NCI-H187 treated with DMSO at 0.1 percent for 48 hours (cell line): ENCODE measurements at places on chromosomes 3 and 15.

DNA sequence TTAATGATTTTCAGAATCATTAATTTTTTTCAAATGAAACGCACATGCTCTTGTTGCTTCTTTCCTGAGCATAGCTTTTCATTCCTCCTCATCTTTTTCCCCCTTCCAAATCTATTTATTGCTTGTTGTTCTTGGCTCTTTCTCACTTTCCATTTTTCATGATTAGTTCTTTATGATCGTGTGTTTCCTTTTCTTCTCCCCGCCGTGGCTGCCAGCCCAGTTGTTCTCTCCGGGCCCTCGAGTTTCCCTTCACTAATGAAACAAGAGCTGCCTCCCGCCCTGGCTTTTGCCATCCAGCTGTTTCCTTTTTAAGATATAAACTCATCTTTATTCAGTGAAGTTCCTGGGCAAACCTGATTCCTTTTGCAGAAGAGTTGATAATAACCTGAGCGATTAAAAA, 170.2 kb upstream of the NR2F2 start:
- DNase-seq = no peak

DNA sequence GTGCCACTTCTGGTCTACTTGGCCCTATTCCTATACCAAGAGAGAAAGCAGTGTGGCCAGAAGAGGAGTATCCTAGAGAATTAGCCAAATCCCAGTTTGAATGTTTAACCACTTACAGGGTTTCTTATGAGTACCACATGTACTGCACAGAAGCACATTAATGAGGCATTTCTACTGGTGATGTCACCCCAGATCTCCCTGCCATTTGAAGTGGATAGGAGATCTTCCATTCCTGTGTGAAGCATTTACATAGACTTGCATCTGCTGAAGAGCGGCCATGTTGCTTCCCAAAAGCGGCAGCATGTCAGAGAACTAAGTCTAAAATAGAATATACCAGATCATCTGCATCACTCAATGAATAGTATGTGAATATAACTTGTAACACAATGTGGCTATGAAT, 108.4 kb upstream of the TUSC7 start:
- DNase-seq = no peak

- no peak for DNase-seq
These were observed 22.2 kb downstream of the NXPE3 start for GRCh38 chr3:101801174-101801573.

DNA sequence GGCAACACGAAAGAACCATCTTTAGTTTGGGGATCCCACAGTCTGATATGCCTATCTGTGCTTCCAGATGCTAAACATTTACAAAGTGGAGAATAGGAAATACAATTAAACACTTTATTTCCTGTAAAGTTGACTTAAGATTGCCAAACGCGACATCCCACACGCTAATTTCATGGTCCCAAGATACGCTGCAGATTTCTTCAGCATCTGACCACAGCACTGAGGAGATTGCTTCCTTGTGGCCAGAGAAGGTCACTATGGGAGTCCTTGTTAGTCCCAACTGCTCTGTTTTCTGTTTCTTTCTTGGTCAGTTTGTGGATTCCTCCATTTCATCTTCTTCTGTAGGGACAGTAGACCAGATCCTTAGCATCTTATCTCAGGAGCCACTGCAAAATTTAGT, 43.3 kb downstream of the ASB7 start:
- DNase-seq = no peak

DNA sequence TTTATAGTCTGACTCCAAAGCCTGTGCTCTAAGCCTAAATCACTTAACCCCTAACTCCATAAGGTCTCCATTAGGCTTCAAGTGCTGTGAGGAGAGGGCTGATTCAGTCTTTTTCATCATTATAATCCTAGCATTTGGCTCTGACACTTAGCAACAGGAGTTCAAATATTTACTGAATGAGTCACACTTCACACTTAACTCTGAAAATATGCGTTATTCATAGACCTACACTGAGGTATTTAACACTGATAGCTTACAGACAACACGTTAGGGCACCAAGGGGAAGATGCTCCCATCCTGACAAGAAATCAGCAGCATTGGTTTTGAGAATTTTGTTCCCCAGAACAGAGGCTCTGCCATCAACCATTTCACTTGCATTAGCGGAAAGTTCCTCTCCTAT, 53.5 kb downstream of the MSL2 start:
- no peak for DNase-seq

DNA sequence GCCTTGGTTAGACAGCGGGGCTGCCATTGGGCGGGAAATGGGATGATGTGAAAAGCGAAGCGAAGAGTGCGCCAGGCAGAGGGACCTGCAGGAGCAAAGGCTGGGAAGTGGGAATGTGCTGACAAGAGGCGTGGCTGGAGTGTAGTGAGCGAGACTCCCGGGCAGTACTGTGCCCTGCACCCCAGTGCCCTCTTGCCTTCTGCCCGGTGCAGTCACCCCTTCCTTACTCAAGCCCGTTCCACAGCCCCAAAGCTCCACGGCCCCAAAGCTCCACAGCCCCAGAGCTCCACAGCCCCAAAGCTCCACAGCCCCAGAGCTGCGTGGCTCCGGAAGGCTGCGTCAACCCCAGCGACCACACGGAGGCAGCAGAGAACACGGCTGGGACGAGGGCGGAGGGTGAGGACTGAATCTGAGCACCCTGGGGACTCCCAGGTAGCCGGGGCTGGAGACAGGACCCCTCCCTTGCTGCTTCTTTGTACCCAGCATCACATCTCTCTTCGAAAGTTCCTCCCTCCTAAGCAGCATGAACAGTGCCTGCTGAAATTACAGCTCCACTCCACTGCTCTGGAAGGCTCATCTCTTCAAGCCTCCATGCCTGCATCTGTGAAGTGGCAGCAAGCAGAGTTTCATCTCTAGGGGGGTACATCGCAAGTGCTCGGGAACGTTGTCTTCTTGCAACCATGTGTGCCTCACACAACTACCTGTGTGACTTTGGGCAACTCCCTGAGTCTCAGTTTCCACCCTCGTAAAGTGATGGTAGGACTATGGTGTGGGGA, 108.9 kb downstream of the FBLN2 start:
- no peak for DNase-seq

GRCh38 chr3:127886956-127887231, 28.1 kb upstream of the KBTBD12 start:
- no peak for DNase-seq

GRCh38 chr3:134395103-134395502, 20.9 kb upstream of the AMOTL2 start:
- DNase-seq = no peak

GRCh38 chr3:172323894-172324610, 124.2 kb downstream of the GHSR start:
- DNase-seq = no peak

DNA sequence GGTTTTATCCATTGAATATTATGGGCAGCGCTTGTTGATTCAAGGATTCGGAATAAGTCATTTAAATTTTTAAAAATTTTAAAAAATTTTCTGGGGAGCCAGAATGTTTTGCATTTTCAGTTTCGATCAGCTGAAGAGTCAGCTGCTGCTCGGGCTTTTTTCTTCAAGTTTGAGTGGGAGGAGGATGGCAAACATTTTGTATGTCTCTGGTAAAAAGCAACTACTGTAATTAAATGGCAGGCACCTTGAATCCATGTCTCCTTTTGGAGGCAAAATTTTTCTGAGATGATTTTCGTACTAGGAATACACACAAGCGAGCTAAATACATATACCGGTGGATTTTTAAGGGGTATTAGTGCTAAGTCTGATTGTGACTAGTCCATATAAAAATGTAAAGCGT, 612 bp downstream of the C3orf38 start:
- no peak for DNase-seq

GRCh38 chr3:149339931-149340309, 6.5 kb upstream of the TM4SF18 start:
- no peak for DNase-seq

DNA sequence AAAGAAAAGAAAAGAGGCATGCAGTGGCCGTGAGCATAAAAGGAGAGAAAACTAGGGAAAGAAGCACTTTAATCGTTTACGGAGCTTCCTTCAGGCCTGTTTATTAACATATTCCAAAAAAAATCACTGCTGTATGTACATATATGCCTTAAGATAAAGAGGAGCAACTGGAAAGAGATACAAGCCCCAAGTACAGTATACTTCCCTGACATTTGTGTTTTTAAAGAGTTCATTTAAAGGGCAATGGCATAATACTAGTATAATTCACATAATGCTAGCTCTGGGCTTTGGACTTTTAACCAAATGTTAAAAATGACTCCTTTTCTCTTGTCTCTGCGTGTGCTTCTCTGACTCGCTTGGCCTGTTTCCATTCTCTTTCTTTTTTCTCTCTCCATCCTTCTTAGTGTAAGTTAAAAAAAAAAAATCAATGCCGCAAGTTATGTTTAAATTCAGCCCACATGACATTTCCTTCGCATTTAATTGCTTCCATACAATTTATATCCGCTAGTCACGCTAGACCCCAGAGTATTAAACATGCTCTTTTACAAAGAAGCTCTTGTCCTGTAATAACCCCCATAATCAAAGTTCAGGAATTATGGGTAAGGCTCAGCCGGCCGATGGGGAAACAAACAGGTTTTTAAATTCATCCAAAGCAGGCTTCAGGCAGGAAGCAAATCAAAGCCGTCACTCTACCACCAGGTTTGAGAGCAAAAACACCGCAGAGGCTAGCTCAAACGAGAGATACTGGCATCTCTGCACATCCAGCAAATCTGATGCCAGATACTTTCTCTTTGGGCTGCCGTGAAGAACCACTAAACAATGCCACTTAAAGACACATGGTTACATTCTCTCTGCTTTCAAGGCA, 19.4 kb downstream of the WWTR1 start:
- DNase-seq = no peak

DNA sequence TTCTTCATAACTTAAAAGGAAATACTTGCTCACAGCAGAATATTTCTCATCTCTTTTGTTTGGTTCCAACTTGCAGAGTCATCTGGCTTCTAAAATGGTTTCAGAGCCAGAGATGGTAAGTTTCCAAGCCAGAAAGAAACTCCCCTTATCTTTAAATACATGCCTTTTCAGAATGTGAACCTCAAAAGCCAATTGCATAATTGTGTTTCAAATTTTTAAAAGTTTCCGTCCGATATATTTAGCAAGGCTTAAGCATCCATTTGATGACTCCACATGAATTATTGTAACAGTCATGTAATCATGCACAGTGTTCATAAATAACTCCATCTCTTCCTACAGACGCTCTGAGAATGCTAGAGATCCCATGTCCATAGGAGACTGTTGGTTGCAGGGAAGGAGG, 40.6 kb upstream of the C3orf80 start:
- DNase-seq = no peak

DNA sequence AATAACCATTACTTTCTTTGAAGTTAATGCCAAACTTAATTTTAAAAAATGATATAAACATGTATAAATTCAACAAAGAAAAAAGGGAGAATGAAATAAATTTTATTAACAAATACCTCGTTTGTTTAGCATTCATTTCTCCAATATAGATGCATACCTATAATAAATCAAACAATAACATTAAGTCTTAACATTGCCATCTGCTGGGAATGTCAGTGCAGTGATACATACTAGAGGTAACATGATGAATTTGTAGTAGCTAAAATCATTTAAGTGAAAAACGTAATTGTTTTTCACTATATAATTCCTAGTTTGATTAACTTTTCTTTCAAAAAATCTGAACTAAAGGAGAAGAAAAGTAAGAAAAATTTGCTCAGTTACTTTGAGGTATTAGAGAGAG, 340.2 kb upstream of the CBLB start:
- no peak for DNase-seq

DNA sequence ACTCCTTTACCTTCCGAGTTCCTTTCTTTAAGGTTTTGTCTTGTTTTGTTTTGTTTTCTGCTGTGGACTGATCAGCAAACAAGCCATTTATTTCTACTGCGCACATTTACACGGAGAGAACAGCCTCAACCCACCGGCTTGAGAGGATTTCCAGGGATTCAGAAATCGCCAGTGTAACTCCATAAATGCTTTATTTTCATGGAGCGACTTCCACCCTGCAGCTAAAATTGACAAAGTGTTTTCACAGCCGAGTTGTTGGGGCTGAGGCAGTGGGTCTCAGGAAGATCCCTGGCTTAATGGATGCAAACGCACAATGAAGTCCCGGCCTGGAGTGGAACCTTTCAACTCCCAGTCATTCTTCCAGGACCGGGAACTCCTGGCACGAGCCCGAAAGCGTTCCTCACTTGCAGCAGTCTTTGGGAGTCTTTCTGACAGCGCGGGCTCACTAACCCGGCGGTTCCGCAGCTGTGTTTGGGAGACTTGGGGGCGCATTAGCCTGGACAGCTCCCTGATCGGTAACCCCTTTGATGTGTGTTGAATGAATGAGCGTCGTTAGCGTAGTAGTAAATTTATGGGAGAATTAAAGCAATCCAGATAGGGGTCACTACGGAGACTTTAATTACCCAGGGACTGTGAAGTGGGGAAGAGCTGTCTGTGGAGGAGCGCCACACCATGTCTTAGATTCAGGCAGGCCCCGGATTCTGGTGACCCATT, 785 bp upstream of the MYRIP start:
- DNase-seq = no peak

GRCh38 chr3:69085833-69086722, 1.3 kb downstream of the ARL6IP5 start:
- no peak for DNase-seq

GRCh38 chr3:123374016-123374415, 74.9 kb downstream of the ADCY5 start:
- no peak for DNase-seq

- no peak for DNase-seq
These were observed 30.6 kb downstream of the SNRK start for GRCh38 chr3:43316783-43317460.

- no peak for DNase-seq
These were observed 3.8 kb upstream of the LARP6 start for GRCh38 chr15:70857562-70858285.

- no peak for DNase-seq
These were observed 53.6 kb downstream of the LMCD1 start for GRCh38 chr3:8555113-8555661.

- no peak for DNase-seq
These were observed 25.3 kb downstream of the BHLHE40 start for GRCh38 chr3:5004319-5005152.

DNA sequence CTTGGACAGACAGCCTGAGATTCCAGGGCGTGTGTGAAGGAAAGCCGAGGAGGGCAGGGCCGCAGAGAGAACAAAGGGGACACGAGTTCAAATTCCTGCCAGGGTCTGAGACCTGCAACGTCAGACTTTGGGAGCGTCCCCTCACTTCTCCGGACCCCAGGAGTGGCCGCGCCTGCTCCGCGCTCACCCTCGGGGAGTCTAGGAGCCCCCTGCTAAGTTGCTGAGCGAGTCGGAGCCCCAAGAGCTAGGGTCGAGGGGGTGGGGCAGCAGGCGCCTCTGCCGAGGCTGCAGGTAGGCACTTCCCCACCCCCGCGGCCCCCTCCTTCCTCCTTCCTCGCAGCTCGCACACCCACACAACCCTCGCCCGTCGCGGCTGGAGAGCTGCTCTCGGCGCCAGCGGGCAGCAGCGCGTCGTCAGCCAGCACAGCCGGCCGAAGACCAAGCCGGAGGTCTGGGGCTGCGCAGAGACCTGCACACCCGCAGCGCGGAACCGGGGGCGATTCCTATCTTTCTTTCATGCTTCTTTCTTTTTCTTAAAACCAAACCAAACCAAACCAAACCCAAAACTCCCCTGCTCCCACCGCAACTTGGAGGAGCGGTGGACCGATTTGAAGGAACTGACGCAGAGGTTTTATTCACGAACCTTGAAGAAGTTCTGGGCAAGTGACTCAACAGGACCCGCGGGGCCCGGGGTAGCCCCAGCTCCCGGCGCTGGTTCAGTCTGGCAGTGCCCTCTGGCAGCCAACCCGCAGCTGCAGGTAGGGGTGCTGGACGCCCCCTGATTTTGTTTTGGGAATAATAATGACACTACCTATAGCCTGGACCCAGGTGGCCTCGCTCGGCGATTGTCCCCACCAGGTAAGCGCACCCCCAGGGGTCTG, at the start of gene ANKRD34C:
TSS of gene ANKRD34C (plus strand) at position 352 of the 881 bp plus-strand sequence. CDS start 10,563 bp downstream, outside the sequence.
- DNase-seq = no peak
